ENCODE measurements at places on chromosomes 1 and 21.

GRCh38 chr1:155186067-155186793, 12.6 kb downstream of the TRIM46 start:
- DNase-seq, result no peak

GRCh38 chr1:42302034-42302433, 33.0 kb downstream of the FOXJ3 start:
- no peak for DNase-seq

GRCh38 chr1:94836891-94837290, 16.7 kb downstream of the SLC44A3 start:
- no peak for DNase-seq

GRCh38 chr1:61757950-61758349, 15.7 kb downstream of the PATJ start:
- DNase-seq, result no peak

DNA sequence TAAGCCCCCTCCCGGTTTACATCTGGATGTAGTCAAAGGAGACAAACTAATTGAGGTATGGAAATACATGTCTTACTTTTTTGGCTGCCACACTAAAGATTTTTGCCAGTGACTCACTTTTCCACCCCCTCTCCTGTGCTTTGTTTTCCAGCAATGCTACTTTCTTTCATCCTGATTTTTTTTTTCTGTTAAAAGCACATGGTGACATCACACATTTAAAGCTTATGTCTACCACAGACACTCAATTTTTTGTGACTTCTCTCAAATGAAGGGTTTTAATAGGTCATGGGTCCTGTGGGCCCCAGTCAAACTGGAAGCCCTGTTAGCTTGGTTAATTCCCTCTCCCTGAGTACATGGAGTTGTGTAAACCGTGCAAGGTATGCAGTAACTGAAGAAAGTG, 2.2 kb downstream of the PPP1R8 start:
- DNase-seq, result no peak

GRCh38 chr1:33211972-33212371, 30.1 kb upstream of the TRIM62 start:
- no peak for DNase-seq

DNA sequence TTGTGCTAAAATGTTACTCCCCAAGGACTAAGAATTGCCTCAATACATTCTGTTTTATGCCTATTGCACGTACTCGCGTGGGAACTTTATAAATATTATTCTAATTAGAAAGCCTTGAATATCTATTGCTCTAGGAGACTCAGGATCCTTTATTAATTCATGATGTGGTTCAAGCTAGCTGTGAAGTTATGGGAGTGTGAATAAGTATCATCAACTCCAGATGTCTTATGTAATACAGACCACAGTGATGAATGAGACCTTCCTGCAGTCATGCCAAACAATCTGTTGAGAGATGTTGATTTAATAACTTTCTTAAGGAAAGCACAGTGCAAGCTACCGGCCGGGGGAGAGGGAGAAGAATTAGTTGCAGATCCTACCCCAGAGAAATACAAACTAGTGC, 519.2 kb upstream of the ZP4 start:
- no peak for DNase-seq

GRCh38 chr1:226679853-226680516, 59.1 kb downstream of the ITPKB start:
- DNase-seq, result peak; percentile 76

DNA sequence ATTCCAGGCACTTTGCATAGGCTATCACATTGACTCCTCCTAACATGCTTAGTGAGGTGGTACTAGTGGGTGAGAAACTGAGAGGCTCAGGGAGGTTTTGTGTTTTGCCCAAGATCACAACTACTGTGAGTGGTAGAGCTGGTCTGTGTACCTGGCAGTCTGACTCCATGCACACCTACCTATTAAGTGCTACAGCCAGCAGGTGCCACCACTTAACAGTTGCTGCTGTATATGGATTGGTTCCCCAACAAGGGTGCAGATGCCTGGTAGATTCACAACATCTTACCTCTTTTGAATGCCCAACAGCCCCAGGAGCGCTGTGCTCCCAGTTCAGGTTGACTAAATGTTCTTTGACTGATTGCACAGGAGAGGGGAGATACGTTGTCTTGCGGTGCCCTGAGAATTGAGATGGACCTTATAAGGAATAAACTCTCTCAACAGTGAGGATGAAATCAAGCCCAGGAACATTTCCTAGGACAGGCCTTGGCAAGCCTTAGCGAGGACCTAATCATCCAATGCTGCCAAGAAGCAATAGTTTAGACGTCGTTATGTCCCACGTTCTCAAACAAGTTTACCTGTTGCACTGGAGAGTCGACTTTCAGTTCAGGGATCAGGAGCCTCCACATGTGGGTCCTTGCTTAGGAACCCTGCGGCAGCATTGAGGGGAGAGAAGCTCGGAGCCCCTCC, 78.9 kb upstream of the F3 start:
- DNase-seq, result no peak
